ENCODE measurements at places on chromosomes 11 and 22. TPM values are rescaled to one million over a fixed set of nuclear protein-coding genes. Genes with fewer than 3 reads are reported as not detected.
A peak's percentile ranks its signal among the peaks of the same experiment; 100 is the strongest.

GRCh38 chr11:58560842-58561241 is 14.8 kb downstream of the LPXN start:
- DNase-seq = no peak

The PNPLA5 gene
- not detected for polyA plus RNA-seq

GRCh38 chr11:108768964-108769363 is 104.1 kb downstream of the DDX10 start:
- no peak for DNase-seq

The ANO3 gene
- polyA plus RNA-seq = 3.0 TPM

GRCh38 chr22:25688627-25689026 is 53.4 kb upstream of the MYO18B start:
- DNase-seq = no peak

GRCh38 chr11:69775163-69775755 is at the start of gene FGF4:
TSS of gene FGF4 (minus strand) at chr11:69775341. CDS start at chr11:69775084, 257 bp downstream.
- DNase-seq = no peak

DNA sequence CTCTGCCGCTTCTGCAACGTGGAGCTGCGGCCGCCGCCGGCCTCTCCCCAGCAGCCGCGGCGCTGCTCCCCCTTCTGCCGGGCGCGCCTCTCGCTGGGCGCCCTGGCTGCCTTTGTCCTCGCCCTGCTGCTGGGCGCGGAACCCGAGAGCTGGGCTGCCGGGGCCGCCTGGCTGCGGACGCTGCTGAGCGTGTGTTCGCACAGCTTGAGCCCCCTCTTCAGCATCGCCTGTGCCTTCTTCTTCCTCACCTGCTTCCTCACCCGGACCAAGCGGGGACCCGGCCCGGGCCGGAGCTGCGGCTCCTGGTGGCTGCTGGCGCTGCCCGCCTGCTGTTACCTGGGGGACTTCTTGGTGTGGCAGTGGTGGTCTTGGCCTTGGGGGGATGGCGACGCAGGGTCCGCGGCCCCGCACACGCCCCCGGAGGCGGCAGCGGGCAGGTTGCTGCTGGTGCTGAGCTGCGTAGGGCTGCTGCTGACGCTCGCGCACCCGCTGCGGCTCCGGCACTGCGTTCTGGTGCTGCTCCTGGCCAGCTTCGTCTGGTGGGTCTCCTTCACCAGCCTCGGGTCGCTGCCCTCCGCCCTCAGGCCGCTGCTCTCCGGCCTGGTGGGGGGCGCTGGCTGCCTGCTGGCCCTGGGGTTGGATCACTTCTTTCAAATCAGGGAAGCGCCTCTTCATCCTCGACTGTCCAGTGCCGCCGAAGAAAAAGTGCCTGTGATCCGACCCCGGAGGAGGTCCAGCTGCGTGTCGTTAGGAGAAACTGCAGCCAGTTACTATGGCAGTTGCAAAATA is 816 bp downstream of the PDE3B start:
- DNase-seq = peak; percentile 30

DNA sequence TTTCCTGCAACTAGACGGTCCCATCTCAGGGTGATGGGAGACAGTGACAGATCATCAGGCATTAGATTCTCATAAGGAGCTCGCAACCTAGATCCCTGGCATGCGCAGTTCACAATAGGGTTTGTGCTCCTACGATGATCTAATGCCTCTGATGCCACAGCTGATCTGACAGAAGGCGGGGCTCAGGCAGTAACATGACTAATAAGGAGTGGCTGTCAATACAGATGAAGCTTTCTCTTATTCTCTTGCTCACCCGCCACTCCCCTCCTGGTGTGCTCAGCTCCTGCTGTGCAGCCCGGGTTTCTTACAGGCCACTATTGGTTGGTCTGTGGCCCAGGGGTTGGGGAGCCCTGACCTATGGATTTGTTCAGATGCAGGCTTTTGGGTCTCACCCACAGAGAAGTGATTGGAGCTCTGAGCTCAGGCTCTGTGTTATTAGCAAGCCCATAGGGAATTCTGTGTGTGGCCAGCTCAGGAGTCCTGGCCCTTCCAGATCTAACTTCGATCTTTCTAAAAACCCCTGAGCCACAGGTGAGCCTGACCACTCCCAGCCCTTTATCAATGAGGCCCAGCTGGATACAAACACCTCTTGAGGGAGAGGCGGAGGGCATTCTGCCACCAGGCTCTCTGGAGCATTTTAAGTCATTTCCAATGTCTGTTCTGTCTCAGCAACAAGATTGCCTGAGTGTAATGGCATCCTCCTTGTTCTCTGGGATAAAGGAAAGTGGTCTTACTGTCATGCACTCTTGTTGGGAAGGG is 351.8 kb downstream of the BUD13 start:
- no peak for DNase-seq

The CNTF gene
- 1.3 TPM for polyA plus RNA-seq

- DNase-seq = no peak
Measured at GRCh38 chr11:32920570-32920969, 28.0 kb downstream of the QSER1 start.

GRCh38 chr11:64606796-64607380 is 15.9 kb downstream of the SLC22A12 start:
- no peak for DNase-seq

The RIMBP3B gene
- polyA plus RNA-seq = not detected

DNA sequence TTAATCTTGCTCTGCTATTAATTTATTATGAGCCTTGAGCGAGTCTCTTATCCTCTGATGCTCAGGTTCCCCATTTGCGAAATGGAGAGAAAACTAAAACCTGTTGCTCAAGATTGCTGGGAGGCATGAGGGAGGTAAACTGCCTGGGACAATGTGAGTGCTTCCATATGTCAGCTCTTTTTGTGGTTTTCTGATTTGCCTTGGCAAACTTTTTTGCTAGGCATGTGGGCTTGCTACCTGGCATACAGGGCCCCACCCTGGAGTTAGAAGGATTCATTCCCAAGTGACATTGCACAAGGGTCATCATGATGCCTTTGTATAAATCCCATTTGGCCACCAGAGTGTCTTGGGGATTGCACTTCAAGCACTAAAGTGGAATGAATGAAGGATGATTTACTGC is 22.4 kb downstream of the TSPAN18 start:
- no peak for DNase-seq

DNA sequence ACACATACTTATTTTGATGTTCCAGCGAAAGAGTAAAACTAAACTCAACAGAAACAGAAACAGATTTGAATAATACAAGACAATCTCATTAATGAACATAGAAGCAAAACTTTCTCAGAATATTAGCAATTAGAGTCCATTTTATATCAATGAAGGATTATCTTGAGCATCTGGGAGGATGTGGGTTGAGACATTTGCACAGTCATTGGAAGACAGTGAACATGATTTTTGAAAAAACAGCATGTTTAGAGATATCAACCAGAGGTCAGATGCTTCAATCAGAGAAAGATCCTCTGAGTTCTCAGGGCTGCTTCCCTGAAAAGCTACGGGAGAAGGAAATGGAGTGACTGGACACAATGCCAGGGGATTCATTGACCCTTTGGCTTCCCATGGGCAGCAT is 35.9 kb upstream of the VPREB1 start:
- DNase-seq = no peak

DNA sequence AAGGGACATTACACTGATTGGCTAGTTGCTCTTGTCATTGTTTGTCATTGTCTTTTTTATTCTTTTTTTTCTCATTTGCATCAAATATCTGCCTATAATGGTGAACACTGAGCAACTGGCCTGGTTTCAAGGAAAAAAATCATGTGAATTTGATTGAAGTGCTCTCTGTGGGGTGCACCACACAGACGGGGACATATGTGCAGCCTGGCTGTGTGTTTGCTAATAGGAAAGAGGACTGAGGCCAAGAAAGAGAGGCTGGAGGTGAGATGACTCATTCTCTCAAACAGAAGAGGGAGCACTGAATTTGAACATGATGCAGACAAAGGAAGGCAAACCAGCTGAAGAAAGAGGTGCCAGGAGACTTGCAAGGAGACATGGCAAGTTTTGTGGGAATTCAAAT is 684.9 kb upstream of the CCDC90B start:
- no peak for DNase-seq

GRCh38 chr11:11171854-11172253 is 181.2 kb downstream of the CSNK2A3 start:
- DNase-seq = no peak

The GUCY1A2 gene
- 4.0 TPM for polyA plus RNA-seq

GRCh38 chr11:8808226-8808585 is 102.8 kb upstream of the AKIP1 start:
- DNase-seq = no peak

The CNGA4 gene
- polyA plus RNA-seq = 0.34 TPM

The DBX1 gene
- not detected for polyA plus RNA-seq

The BCO2 gene
- polyA plus RNA-seq = 4.5 TPM

The HOATZ gene
- 0.15 TPM for polyA plus RNA-seq

The PRSS23 gene
- polyA plus RNA-seq = 91.0 TPM

DNA sequence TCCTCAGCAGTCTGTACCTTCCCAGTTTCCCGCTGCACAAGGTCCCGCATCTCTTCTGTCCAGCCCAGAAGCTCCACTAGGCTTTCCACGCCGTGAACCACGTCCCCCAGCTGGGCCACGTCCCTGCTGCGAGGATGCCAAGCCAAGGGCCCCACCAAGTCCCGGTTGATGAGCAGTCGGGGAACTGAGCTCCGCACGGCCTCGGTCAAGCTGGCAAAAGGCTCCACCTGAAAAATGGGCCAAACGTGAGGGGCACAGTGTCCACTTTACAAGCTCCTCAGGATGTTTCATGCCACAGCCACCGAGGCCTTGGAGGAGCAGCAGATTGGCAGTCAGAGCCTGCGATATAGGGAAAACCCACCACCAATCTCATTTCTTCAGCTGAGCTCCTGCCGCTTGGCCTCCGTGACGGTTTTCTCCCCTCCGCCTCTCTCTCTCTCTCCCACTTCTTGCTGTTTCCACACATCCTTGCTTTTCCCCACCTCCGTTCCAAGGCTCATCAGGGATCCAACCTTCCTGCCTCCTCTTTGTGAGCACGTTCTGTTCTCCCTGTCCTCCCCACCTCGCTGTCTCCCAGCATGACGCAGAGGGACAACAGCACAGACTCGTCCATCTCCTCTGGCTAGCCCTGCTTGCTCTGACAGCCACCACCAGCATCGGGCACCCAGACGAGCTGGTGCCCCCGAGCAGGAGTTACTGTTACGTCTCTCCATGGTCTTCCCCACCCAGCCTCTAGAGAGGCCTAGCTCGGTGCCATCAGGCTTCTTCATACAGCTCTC is 11.5 kb downstream of the RIC8A start:
- no peak for DNase-seq

DNA sequence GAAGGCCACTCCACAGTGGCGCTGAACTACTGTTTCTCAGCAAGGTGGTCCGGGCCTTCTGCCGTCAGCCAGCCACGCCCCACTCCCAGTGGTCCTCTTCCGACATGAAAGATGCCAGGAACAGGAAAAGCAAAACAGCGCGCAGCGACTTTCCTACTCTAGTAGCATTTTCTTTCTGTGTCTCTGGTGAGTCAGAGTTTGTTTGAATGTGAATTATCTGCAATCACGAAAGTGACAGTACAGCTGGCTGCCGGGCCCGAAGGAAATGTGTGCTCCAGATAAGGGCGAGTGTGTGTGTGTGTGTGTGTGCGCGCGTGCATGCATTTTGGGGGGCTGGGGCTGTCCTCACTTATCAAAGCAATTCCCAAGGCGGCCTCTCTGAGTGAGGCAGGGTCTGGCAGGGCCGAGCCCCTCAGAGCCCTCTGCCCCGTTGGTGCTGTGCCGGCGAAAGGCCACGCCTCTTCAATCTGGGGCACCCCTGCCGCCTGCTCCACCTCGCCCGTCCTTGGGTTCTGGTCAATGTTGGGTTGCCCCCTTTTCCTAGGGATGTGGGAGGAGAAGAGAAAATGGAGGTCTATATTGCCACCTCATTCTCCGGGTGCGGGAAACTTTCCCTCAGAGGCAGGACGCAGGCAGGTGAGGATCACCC is 288.5 kb downstream of the KIRREL3 start:
- DNase-seq = no peak

The HEPACAM gene
- polyA plus RNA-seq = 2.1 TPM

GRCh38 chr22:19981961-19982920 is 34.4 kb downstream of the ARVCF start:
- DNase-seq = no peak

DNA sequence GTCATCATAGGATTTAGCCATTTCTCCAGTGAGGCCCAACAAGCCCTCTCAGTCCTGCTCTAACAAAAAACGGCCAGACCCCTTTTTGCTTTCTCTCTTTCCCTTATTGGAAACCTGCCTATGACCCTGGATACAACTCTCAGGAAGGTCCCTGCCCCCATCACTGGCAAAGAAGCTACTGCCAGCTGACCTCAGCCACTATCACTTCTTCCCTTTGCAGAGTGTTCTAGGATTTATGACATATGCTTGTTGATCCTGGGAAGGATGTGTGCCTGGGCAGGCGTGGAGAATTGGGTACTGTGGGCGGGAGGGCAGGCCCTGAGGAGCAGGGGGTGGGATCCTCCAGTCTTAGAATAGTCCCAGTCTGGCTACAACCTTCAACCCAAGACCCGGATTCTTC is 7.5 kb downstream of the PGAP2 start:
- no peak for DNase-seq

DNA sequence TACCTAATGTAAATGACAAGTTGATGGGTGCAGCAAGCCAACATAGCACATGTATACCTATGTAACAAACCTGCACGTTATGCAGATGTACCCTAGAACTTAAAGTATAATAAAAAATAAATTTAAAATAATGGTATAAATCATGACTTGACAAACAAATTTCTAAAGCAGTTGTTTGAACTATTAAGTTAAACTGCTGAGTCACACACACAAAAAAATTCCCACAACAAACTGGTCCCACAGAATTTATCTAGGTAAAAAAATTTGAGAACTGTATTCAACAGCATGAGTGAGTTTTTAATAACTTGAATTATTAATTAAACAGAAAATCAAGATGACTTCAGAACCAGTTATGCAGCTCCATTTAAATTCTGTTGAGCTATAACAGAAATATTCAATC is 186.0 kb upstream of the SOX6 start:
- no peak for DNase-seq

The ASPHD2 gene
- polyA plus RNA-seq = 1.6 TPM

GRCh38 chr11:10436224-10436623 is 18.8 kb upstream of the AMPD3 start:
- no peak for DNase-seq

DNA sequence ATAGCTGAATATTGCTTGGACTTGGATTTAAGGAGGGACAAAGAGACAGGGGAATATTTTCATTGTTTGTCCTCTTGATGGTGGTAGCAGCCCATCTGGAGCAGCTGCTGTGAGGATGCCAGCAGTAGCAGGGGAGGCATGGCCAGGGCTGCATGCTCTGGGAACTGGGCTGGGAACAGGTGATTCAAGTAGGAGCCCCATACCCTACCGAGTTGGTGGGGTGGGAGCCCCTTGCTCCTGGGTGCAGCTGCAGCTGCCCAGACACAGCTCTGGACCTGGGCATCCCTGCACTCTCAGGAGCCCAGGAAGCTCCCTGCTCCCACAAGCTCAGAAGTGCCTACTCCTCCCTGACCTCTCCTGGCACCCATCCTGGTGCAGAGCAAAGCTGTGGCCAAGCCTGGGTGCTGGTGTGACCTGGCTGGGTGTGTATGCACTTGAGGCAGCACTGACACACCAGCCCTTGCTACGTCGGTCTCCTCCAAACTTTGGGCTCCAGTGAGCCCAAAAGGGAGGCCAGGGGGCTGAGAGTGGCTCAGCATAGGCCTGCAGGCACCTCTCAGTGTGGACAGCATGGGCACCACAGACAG is 341.8 kb upstream of the CCDC179 start:
- no peak for DNase-seq

- DNase-seq = no peak
Measured at GRCh38 chr11:95647871-95648270, 141.7 kb downstream of the FAM76B start.

Measured in left renal pelvis (tissue), 4 donors.